ENCODE measurements at places on chromosomes 16 and 17.

- no peak for DNase-seq
Observed at GRCh38 chr17:17547210-17547764, 44.2 kb downstream of the PEMT start.

- no peak for DNase-seq
Observed at GRCh38 chr16:79263425-79263824, 337.1 kb downstream of the MAF start.

DNA sequence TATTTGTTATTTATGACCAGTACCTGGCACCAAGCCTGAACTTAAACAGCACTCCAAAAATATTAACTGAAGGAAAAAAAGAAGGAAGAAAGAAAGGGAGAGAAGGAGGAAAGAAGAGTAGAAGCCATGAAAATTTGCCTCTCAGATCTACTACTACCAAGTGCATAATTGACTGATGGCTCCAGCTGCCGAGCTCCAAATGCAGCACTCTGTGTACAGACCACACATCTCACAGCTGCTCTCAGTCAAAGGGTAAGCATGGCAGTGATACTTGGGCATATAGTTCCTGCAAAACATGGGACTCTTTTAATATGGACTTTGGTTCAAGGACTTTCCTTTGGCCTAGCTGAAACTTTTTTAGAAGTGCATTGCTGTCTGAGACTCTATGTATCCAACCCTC, 44.0 kb upstream of the NOG start:
- DNase-seq, result no peak

GRCh38 chr17:28258347-28258887, 60.6 kb upstream of the TMEM97 start:
- no peak for DNase-seq

GRCh38 chr16:86031141-86031678, 132.2 kb downstream of the IRF8 start:
- no peak for DNase-seq

- no peak for DNase-seq
Observed at GRCh38 chr16:50692999-50693781, at the start of gene NOD2. Gene NOD2 (plus strand): TSS chr16:50693606. CDS start chr16:50699496, 5,890 bp downstream.

- DNase-seq, result no peak
Observed at GRCh38 chr17:81166033-81166492, at the start of gene AATK. Gene AATK (minus strand): TSS chr17:81166221. CDS start chr17:81165992, 229 bp downstream.

GRCh38 chr17:330993-331701, 21.5 kb downstream of the RPH3AL start:
- DNase-seq, result no peak

GRCh38 chr17:77018504-77018903, 122.3 kb upstream of the SEC14L1 start:
- DNase-seq, result no peak

DNA sequence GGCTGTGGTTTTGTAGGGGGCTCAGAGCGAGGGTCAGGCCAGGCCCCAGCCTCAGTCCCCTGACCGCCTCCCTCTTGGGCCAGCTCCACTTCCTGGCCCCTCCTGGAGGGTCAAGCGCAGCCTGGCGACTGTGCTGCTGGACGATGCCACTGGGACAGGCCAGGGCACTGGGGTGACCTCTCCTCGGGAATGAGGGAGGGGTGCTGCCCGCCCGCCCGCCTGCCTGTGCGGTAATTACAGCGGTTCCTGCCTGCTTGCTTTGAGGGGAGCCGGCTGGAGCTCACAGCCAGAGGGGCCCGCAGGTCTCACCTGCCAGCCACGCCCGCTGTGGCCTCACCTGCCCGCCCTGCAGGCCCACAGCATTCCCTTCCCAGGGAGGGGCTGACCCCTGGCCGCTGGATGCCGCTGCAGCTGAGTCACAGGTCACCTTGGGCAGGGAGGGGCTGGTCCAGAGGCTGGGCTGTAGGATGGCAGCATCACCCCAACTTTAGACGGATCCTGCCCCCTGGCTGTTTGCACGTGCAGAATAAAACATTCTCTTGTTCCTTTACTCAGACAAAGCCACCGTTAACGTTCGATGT, 76.7 kb upstream of the CBX4 start:
- no peak for DNase-seq

GRCh38 chr17:57929386-57929785, 25.8 kb downstream of the CUEDC1 start:
- DNase-seq, result no peak

- DNase-seq, result no peak
Observed at GRCh38 chr16:56348168-56349085, 76.9 kb downstream of the AMFR start.

DNA sequence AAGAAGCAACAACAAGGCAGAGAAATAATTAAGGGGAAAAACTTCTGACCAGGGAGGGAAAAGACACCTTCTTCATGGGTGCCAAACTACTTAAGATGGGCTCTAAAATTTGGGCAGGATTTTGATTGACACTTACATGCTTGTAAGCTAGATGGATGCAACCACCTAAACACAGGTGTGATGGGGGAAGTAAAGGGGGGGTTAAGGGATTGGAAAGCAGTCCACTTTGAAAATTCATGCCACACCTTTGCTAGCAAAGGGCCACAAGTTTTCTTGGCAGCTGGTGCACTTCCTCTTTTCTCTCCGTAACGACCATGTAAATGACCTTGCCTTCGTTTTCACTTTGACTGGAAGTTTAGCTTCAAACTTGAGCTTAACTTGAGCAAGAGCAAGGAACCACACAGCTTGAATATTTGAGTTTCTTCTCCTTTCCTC, 14.3 kb upstream of the PRKAR1A start:
- DNase-seq, result no peak

- no peak for DNase-seq
Observed at GRCh38 chr16:69408475-69408874, 15.9 kb upstream of the CYB5B start.
